ENCODE measurements at places on chromosomes 4 and X.

GRCh38 chr4:98470366-98470765 is 188.0 kb downstream of the TSPAN5 start:
- no peak for DNase-seq

DNA sequence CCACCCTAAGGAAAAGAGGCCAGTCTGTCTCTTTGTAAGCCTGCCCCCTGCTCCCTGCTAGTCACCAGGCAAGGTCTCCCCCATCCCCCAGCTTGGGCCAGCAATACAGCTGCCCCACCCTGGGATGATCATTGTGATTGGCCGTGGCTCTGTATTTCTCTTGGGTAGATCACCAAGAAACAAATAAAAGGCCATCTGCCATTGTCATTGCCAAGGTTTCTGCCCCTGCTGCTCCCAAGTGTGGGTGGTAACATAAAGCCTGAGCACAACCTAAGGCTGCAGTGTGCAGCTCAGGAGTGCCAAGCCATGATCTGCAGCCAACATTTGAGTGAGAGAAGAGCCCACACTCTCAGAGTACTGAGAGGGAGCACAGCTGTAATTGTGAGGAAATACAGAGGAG is 241.0 kb upstream of the POF1B start:
- no peak for DNase-seq

DNA sequence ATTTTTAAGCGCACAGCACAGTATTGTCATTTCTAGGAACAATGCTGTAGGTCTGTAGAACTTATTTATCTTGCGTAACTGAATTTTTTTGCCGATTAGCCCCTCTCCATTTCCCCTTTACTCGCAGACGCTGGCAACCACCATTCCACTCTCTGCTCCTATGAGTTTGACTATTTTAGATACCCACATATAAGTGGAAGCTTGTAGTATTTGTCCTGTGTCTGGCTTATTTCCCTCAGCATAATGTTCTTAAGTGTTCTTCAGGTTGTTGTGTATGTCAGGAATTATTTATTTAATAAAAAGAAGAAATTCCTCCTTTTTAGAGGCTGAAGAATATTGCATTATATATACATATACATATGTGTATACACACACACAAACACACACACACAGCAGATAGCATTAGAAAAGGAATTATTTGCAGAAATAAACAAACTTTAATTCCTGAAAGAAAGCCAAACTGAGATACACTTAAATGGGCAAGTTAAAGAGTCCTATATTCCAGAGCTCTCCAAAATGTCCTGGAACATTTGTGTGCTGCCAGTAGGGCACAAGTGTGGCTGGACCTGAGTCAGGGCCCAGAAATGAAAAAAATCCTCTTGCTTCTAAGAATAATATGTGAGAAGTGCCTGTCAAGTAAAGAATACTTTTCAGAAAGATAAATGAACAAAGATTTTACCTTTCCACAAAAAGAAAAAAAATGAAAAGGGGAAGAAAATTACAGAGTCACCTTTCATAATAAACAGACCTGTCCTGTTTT is 4.5 kb upstream of the ZNF330 start:
- no peak for DNase-seq

GRCh38 chrX:55521687-55522086 is 32.0 kb upstream of the USP51 start:
- DNase-seq, result no peak

- DNase-seq, result no peak
Measured at GRCh38 chrX:68084765-68085164, 348.5 kb downstream of the OPHN1 start.

DNA sequence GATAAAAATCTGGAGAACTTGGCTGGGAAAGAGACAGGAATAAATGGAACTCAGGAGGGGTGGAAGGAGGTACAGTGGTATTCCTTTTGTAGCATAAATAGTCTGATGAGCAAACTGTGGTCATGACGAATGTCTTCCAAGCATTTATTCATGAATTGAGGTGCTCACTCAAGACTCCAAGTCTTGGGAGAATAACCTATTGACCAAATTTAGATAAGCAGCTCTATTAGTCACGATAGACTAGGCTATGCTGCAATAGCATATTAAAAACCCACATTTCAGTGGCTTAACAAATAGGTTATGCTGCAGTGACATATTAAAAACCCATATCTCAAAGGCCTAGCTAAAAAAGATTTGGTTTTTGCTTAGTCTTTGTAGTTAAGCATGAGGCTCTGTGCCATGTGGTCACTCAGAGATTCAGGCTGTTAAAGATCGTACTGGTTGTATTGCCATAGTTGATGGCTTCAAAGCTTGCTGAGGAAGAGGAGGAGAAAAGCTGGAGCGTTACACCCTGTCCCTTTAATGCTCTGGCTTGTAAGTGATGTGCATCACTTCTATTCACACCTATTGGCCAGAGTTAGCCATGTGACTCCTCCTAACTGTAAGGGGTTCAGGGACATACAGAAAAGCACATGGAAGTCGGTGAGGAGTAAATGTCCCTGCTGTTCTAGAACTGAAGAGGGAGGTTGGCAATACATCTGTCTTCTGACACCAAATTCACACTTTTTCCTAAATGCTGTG is 24.5 kb upstream of the CCDC149 start:
- DNase-seq, result no peak

- no peak for DNase-seq
Measured at GRCh38 chr4:151952137-151952536, 191.3 kb upstream of the GATB start.

DNA sequence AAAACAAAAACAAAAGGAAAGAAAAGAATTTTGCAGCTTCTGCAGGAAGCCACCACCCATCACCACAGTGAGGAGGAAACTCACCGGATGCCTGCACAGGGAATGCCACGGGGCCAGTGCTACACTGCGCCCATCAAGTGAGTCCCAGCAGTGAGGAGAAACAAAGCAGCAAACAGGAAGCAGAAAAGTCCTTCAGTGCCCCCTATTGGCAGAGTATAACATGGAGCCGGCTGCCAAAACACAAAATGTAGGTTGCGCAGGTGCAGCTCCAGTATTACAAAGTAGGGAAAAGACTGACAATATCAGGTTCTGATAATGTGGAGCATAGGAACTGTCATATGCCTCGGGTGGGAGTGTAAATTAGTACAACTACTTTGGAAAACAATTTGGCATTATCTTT is 23.3 kb upstream of the SCML2 start:
- no peak for DNase-seq

- no peak for DNase-seq
Measured at GRCh38 chr4:84568496-84568895, 14.4 kb upstream of the CDS1 start.

- DNase-seq, result no peak
Measured at GRCh38 chrX:20212486-20213089, 54.1 kb downstream of the RPS6KA3 start.

DNA sequence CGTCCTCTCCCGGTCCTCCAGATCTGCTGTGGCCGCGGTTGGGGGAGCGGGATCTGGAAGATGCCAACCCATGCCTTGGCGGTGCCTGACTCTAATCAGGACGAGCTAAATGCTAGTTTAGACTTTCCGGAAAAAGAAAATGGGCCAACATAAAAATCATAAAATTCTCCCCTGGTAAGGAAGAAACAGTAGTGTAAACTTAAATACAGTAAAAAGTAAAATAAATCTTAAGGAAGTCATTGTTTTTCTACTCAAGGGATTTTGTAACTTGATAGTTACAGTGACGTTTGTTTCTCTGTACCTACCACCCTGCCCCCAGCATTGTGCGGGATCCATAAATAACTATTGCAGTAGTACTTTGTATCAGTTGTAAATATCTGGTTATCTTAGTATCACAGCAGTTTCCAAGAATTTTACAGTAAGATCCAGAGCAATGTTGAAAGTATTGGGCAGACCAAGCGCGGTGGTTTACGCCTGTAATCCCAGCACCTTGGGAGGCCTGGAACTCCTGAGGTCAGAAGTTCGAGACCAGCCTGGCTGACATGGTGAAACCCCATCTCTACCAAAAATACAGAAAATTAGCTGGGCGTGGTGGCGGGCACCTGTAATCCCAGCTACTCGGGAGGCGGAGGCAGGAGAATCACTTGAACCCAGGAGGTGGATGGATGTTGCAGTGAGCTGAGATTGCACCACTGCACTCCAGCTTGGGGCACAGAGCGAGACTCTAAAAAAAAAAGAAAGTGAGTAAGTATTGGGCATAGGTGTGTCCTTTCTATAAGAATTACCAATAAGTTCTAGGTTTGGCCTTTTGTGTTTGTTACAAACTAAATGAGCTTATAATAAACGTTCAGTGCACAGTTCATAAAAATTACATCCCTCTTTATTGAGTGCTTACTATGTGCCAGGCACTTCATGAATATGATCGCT is 1.0 kb upstream of the PLA2G12A start:
- DNase-seq, result no peak

GRCh38 chr4:88841635-88842034 is 144.0 kb upstream of the NAP1L5 start:
- DNase-seq, result no peak

GRCh38 chr4:126130215-126130614 is 815.5 kb downstream of the FAT4 start:
- no peak for DNase-seq

- DNase-seq, result no peak
Measured at GRCh38 chrX:41236629-41237028, 97.3 kb upstream of the DDX3X start.

GRCh38 chr4:7104366-7105031 is 36.6 kb upstream of the GRPEL1 start:
- peak; percentile 46 for DNase-seq

DNA sequence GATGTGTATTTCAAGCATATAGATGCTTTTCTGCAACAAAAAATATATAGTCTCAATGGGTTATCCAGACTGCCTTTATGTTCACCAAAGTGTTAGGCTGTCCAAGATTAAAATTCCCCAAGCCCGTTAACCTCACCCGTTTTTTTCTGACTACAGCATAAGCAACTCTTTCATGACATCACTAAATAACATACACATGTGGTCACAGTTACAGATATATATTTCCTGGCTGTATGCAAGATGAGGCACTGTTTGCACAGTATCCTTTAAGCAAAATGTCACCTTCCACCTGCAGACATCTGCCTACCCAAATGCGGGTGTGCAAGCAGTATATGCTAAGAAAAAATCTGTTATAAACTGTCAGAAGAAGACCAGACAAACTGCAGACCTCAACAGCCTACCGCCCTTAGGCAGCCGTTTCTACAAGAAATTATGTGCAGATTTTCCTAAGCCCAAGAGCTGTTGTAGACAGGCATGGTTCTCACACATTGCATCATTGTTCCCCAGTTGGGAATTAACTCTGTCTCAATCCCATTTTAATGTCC is 183.1 kb upstream of the MXRA5 start:
- DNase-seq, result no peak

- DNase-seq, result no peak
Measured at GRCh38 chrX:7346021-7346420, 198.1 kb upstream of the PUDP start.

DNA sequence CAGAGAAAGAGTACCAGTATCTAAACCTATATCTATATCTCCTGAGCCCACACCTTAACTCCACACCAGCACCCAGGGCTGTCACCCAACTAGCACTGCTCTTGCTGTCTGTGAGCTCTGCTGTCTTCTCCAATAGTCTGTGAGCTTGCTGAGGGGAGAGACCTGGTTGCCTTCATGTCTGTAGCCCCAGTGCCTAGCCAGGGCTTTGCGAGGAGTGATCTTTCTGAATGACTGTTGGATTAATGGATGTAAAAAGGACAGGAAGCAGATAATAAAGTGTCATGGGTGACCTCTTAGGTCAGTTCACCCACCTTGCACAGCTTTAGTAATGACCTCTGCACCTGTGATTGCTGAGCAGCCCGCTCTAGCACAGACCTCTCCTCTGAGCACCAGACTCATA is 30.5 kb downstream of the CNGA2 start:
- DNase-seq, result no peak

GRCh38 chr4:150436598-150437370 is 145.2 kb upstream of the MAB21L2 start:
- DNase-seq, result no peak

GRCh38 chrX:39337451-39337850 is 536.2 kb downstream of the MID1IP1 start:
- no peak for DNase-seq

- no peak for DNase-seq
Measured at GRCh38 chrX:140391313-140391712, 113.6 kb downstream of the SOX3 start.

DNA sequence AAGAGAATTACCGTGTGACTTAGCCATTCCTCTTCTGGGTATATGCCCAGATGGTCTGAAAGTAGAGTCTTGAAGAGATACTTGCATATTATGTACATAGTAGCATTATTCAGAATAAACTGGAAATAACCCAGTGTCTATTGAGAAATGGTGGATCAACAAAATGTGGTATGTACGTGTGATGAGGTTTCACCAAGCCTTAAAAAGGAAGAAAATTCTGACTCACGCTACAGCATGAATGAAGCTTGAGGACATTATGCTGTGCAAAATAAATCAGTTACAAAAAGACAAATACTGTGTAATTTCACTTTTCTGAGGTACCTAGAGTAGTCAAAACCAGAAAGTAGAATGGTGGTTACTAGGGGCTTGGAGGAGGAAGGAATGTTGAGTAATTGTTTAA is 37.3 kb downstream of the GBA3 start:
- no peak for DNase-seq

DNA sequence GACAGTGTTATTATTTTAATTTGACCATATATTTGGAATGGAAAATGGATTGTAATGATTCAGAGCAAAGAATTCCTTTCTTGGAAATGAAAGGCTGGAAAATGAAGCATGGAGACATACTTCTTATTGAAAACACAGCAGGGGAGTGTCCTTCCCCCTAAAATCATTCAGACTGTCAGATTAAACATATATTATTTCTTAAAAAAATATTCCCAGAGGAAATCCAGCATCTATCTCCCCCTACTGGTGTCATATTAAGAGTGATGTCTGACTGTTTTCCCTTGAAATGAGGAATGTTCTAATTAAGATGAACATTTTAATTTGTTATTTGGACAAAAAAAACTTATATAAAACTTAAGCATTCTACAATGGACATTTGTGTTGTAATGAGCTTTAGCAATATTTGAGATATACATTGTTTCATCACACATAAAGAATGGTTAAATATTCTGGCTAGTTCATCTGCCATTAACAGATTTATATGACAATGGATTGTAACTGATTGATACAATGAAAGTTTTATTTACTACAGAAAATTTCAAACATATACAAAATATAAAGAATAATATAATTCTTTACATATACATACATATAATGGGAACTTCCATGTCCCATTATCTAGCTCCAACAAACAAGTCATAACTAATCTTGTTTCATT is 264.6 kb downstream of the SPRY1 start:
- DNase-seq, result no peak

- DNase-seq, result no peak
Measured at GRCh38 chr4:153950100-153950979, 161.5 kb upstream of the SFRP2 start.

- DNase-seq, result no peak
Measured at GRCh38 chr4:84767168-84767567, 184.2 kb downstream of the CDS1 start.

- DNase-seq, result no peak
Measured at GRCh38 chrX:18691431-18691830, 16.0 kb upstream of the PPEF1 start.

GRCh38 chrX:154441564-154441963 is 2.4 kb upstream of the FAM50A start:
- DNase-seq, result no peak

- no peak for DNase-seq
Measured at GRCh38 chr4:5812506-5813229, 80.2 kb downstream of the CRMP1 start.
